ENCODE measurements at places on chromosomes 6 and 20. TPM values are rescaled to one million over a fixed set of nuclear protein-coding genes. Genes with fewer than 3 reads are reported as not detected.

The TNXB gene
- total RNA-seq: 30.4 TPM

The ZNF165 gene
- total RNA-seq: 35.7 TPM

The HINT3 gene
- 11.5 TPM for total RNA-seq

DNA sequence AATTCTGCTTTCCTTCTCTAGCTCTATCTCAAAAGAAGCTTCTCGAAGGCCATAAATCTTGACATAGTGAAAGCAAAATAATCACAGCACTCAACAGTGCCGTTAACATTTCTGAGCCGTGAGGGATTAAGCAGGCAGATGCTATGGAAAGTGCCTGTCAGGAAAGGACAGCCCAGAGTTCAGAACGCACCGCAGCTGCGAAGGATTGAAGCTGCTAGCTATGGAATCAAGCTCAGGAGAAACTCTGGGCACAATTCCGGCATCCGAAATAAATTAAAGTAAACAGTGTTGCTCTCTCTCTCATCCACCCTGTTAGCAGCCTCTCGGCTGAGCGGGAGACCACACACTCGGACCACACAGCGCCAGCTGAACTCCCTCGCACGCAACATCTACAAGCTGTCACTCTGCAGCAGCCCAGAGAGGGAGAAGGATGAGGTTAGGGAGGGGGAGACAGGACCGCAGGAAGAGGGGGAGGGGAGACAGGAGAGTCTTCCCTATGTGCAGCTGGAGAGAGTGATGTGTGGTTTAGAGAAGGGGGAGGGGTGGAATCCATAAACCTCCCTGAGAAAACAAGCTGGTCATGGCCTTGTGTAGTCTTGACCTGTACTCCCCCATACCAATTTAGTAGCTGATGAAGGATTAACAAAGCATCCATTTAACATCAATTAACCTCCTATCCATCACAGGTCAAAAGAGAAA, 9.0 kb downstream of the EXOC2 start:
- DNase-seq: no peak

DNA sequence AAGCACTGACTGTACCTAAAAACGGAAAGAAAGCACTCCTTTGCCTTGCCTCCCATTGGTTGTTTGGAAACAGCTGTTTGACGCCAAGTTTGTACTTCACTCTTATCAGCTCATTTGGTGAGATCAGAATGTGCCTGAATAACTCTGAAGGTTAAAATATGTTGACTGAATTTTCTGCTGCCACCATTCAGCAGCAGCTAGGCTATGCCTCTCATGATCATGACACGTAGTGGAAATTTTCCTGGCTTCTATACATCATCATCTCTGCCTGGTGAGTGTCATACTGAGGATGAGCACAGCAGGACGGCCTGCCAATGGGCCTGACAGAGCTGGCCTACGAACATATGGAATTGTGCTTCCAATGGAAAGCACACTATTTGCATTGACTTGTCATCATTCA, 704.9 kb upstream of the CITED2 start:
- no peak for DNase-seq

GRCh38 chr20:35909176-35909575, 45.1 kb downstream of the SCAND1 start:
- no peak for DNase-seq
